ENCODE measurements at places on chromosomes 13 and 19.

DNA sequence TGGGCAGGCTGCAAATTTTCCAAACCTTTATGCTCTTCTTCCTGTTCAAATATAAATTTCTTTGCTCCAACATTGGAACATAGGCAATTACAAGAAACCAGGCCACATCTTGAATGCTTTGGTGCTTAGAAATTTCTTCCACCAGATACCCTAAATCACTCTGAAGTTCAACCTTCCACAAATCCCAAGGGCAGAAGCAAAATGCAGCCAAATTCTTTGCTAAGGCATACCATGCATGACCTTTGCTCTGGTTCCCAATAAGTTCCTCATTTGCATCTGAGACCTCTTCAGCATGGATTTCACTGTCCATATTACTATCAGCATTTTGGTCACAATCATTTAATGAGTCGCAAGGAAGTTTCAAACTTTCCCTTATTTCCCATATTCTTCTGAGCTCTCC lies 130.9 kb downstream of the DIAPH3 start:
- no peak for DNase-seq

GRCh38 chr19:38685666-38686529 lies 38.4 kb downstream of the ACTN4 start:
- DNase-seq = no peak

DNA sequence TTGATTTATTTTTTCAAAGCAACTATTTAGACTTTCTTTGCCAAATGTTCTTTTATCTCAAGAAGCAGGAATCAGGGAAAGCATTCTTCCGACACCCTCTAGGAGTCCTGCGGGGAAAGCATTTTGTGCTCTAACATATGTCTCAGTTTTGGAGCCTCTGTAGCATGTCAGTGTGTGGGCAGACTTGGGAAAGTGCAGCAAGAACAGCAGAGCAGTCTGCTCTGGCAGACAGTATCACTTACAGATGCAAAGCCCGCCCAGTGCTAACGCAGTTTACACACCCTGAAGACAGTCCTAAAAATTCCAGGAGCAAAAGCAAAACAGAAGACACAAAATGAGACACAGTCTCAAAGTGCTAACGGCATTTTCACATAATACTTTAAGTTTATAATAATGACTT lies 393.5 kb downstream of the KLF12 start:
- no peak for DNase-seq

DNA sequence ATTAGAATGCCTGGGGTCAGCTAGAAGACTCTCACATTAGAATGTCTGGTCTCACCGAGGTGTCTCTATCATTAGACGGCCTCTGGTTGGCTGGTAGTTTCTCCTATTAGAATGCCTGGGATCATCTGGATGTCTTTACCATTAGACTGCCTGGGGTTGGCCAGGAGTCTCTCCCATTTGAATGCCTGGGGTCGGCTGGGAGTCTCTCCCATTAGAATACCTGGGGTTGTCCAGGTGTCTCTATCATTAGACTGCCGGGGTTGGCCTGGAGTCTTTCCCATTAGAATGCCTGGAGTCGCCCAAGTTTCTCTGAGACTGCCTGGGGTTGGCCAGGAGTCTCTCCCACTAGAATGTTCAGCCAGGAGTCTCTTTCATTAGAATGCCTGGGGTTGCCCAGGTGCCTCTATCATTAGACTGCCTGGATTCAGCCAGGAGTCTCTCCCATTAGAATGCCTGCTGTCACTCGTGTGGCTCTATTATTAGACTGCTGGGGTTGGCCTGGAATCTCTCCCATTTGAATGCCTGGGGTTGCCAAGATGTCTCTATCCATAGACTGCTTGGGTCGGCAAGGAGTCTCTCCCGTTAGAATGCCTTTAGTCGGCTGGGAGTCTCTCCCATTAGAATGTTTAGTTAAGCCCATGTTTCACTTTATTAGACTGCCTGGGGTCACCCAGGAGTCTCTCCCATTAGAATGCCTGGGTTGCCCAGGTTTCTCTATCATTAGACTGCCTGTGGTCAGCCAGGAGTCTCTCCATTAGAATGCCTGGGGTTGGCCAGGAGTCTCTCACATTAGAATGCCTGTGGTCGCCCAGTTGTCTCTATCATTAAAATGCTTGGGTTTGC lies 1467.8 kb downstream of the UQCRFS1 start:
- no peak for DNase-seq

DNA sequence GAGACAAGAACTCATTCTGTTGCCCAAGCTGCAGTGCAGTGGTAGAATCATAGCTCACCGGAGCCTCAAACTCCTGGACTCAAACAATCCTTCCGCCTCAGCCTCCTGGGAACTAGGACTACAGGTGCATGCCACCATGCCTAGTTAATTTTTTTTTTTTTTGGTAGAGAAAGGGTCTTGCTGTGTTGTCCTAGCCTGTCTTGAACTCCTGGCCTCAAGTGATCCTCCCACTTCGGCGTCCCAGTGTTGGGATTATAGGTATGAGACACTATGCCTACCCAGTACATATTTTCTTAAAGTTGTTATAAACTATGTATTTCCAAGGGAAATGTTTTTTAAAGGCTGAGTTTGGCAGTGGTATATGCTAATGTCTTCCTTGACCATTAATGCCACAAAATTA lies 412.6 kb downstream of the KLF12 start:
- DNase-seq = no peak

- DNase-seq = no peak
Measured at GRCh38 chr19:48671446-48671995, 1.3 kb downstream of the NTN5 start.

- no peak for DNase-seq
Measured at GRCh38 chr19:38433268-38433733, at the start of gene RYR1. RYR1 (plus strand) TSS chr19:38433691; CDS start chr19:38433830, 139 bp downstream.

GRCh38 chr13:28684257-28684656 lies 25.3 kb downstream of the POMP start:
- DNase-seq = no peak

- no peak for DNase-seq
Measured at GRCh38 chr19:35990156-35990555, 4.8 kb upstream of the SDHAF1 start.

DNA sequence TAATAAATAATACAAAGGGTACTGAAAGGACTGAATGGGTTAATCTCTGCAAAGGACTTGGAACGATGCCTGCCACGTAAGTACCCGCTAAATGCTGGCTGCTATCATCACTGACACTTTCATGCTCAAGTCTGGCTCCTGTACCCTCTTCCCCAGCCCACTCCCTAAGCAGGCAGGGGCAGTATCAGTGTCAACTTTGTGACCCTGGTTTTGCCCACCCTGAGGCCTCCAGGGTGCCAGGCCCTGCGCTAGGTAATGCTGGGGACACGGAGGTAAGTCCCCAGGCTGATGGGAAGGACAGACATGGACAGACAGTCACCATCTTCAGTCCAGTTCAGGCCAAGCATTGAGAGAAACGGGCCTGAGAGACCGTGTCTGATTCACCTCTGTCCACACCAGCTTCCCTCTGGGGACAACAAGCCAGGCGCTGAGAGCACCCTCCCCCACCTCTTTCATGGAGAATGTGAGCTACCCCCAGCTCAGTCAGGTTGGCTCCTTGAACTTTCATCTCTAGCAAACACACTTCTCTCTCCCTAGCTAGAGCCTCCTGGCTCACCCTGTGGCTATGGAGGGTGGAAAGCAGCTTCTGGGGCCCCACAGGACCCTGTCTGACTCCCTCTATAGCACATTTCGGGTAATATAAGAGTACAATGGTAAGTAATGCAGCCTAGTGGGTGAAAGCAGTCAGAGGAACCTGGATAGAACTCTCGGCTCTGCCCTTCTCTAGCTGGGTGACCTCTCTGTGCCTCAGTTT lies 800 bp downstream of the ETFB start:
- DNase-seq = peak; percentile 40

DNA sequence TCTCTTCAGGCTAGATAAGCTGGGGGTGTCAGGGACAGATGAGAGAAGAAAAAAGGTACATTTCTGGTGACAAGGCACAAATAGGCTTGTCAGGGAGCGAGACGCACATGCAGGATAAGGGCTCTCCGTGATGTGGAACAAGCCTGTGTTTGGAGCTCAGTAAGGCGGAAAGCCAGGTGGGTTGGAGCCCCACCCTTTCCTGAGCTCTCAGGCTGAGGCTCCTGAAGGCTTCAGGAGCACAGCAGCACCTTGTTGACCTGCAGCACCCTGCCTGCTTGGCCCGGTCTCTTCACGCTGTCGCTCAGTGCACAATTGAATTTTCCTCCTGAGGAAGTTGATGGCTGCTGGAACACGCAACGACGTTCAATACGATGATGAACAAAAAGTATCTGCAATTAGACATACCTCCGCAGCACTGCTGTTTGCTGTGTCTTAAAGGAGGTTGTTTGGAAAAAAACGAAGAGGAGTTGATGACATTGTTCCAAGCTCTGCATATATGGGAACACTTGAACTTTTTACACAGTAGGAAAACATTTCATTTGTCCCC lies 29.3 kb downstream of the SERP2 start:
- no peak for DNase-seq

- DNase-seq = no peak
Measured at GRCh38 chr13:94602467-94602866, 810 bp downstream of the GPR180 start.

DNA sequence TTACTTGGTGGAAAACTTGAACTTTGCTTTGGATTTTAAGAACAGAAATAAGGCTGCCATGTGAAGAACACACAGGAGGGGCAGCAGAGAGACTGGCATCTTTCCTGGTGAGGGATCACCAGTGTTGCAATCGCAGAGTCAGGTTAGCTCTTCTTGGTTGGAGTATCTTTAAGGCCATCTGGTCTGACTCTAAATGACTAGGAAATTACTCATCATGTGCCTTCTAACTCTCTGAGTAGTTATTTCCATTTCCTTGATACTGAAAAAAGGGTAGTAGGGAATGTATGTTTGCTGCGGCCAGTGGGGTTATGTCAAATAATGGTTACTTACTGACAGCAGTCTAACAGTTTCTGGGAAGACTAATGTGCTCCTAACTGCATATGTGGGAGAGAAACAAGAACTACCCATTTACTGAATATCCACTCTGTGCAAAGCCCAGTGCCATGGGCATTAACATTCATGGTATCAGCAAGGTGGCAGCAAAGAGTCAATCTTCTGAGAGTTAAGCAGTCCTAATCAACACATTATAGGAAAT lies 122.1 kb downstream of the COG6 start:
- DNase-seq = no peak

DNA sequence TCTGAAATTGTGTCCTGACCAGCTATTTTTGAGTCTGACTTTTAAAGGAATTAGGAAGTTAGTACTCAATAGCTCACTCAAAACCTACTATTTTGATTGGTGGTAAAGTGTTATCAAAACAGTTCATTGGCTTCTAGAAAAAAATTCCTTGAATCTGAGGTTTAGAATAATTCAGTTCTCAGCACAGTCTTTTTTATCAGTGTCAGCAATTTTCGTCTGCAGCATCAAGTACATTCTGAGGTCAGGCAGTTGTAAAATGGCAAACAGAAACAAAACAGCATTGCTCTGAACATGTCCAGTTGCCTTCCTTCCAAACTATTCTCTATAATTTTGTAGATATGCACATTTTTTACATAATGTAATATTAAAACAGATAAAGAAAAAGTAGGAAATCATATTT lies 1644.1 kb downstream of the SLITRK5 start:
- no peak for DNase-seq

GRCh38 chr19:6065685-6066374 lies 44.5 kb downstream of the RFX2 start:
- DNase-seq = peak; percentile 71

DNA sequence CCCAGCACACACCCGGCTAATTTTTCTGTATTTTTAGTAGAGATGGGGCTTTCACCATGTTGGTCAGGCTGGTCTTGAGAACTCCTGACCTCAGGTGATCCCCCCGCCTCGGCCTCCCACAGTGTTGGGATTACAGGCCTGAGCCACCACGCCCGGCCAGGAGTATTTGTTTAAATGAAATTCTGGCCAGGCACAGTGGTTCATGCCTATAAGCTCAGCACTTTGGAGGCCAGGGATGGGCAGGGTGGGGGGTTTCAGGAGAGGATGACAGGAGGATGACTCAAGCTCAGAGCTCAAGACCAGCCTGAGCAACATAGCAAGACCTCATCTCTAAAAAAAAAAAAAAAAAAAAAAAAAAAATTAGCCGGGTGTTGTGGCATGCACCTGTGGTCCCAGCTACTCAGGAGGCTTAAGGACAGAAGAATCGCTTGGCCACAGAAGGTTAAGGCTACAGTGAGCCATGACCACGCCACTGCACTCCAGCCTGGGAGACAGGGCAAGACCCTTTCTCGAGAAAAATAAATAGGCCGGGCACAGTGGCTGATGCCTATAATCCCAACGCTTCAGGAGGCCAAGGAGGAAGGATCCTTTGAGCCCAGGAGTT lies 8.2 kb upstream of the DHDH start:
- DNase-seq = no peak

DNA sequence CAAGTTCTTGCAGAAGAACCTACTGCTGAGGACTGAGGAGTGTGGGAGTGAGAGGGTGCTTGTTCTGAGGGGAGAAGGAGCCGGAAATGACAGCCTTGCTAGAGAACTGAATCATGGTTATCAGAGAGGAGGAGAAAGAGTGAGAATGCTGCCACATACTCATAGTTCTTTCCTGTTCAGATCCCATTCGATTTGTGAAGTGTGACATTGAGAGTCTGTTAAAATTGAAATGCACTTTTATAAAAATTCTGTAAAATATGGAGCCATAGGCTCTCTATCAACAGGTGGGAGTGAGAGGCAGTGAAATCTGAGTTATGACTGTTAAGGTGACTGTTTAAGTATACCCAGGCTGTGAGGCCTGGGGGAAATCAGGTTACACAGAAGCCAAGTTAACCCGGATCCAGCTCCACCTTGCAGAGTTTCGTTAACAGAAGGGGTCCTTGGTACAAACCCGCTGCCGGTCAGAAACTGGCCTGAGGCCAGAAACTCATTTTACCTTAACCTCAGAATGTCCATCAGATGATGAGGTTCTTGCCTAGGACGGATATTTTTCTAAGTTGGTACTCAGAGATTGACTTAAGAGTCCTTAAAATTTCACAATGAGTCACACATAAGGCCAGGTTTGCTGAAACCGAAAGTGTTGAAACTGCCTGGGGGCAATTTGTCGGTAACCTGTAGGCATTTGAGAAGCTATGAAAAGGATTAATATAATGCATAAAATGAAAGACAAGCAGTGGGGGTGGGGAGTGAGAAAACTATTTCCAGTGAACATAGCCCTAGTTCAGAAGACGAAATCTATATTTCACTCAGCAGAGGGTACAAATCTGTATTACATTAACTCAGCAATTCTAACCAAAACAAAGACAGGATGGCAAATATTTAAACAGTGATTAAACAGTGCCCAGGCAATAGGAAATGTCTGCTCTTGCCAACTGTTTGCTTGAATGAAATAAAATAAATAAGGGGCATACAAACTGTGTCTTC lies 350.5 kb downstream of the KCNRG start:
- no peak for DNase-seq

- DNase-seq = no peak
Measured at GRCh38 chr13:67106502-67107057, 123.6 kb downstream of the PCDH9 start.

- no peak for DNase-seq
Measured at GRCh38 chr13:110350049-110350448, 43.0 kb downstream of the COL4A2 start.

DNA sequence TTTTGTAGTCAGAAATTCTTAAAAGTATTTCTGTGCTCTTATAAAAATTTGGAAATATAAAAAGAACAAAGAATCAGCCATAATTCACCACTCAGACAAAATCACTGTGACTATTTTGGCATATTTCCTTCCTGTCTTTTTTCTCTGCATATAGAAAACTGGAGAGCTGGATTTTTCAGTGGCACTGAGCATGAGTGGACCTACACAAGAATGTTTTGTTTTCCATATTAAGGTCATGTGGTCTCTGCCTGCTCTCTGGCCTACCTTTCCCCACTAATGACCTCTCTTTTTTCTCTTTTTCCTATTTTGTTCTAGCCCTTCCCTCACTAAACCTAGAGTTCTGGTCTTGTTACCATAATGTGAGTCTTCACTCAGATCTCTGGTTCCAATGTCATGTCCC lies 17.6 kb upstream of the USP12 start:
- no peak for DNase-seq

Measured in GF-D8 (cell line).